ENCODE measurements at places on chromosomes 5 and 9.

DNA sequence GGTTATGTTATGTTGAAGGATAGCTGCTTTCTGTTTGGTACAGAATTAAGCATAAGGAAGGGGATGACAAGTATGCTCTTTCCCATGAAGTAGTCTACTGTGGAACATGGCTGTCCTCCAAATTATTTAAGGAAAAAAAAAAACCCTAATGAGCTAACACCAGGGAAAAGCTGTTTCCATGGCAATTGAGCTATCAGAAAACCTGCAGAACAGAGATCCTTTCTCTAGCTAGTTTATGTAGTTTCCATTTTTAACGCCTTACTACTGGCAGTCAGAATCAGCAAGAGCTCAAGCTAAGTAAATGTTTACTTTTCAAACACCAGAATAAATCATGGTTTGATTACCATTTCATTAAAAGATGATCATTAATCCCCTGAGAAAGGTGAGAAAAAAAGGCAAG, 287.4 kb upstream of the TARS1 start:
- DNase-seq: no peak

- DNase-seq: no peak
Measured at GRCh38 chr9:101087426-101087825, 58.9 kb downstream of the PLPPR1 start.

- DNase-seq: no peak
Measured at GRCh38 chr5:84370176-84370575, 14.5 kb downstream of the EDIL3 start.

DNA sequence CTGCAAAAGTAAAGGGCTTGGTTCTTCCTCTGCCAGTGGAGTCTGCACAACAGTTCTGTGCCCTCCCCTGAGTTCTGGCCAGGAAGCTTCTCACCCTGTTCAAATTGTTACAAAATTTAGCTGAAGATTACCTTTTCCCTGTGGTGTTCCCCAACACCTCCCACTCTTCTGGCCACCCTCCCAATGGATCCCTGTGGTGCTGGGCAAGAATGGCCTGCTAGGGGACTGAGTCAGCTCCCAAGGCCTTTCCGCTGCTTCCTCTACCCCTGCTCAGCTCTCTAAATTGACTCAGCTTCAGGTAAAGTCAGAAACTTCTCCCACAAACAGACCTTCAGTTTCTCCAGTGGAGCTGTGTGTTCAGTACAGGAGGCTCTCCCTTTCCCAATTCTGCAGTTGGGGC, 186.0 kb downstream of the NR2F1-AS1 start:
- no peak for DNase-seq

GRCh38 chr5:173327084-173327947, 898 bp downstream of the STC2 start:
- DNase-seq: no peak

DNA sequence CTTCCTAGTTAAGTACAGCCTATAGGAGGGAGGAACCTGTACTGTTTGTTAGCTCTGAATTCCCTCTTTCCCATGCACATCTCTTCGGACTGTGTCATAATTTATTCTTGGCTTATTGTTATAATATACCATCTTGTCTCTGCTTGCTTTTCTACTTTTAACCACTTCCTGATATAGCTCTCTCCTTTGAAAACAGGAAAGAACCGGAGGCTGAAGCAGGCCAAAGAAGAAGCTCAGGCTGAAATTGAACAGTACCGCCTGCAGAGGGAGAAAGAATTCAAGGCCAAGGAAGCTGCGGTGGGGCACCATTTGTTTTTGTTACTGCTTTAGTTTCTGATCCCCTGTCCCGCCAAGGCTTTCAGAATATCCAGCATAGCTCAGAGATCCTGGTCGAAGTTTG, 4.8 kb downstream of the ATP6V1G1 start:
- peak; percentile 44 for DNase-seq

DNA sequence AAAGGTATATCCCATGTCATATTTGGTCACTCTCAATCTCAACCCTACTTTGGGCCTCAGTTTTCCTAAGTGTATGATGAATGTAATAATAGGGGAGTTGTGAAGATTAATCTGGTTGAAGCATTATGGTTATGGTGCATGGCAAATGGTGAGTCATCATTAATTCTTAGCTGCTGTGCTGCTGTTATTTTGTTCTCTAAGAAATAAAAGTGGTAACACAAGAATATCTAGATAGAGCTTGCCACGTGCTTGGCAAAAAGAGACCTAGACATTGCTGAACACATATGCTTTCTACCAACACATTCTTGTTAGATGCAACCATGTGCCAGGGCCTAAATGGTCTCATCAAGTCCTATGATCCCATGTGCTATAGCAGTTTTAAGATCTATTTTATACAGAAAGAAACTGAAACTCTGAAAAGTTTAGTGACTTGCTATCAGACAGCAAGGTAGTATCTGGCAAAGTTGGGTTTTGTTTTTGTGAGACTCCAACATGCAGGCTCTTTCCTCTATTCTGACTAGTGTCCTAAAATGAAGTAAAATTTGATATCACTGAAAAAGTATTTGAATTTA, 699.9 kb upstream of the MEF2C start:
- no peak for DNase-seq

GRCh38 chr5:53066088-53066487, 43.5 kb downstream of the MOCS2 start:
- DNase-seq: no peak

GRCh38 chr9:86860006-86860405, 87.3 kb downstream of the GAS1 start:
- no peak for DNase-seq

DNA sequence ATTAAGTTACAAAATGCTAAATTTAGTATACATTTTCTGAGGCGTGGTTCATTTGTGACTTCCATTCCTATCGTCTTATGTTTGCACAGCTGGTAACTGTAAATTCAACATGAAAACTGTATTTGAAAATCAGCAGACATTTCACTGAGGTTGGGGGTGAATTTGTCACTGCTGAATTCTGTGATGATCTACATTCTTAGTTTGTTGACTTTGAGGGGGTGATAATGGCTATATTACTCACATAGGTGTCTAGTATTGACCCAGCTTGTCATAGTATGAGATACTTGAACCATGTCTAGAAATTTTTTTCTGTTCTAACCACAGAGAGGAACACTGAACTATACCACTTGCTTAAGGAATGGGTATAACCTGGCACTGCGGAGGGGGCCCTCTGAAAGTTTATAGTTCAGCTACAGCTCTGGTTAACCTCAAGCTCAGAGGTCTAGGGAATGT, 313.3 kb downstream of the PIK3R1 start:
- no peak for DNase-seq

DNA sequence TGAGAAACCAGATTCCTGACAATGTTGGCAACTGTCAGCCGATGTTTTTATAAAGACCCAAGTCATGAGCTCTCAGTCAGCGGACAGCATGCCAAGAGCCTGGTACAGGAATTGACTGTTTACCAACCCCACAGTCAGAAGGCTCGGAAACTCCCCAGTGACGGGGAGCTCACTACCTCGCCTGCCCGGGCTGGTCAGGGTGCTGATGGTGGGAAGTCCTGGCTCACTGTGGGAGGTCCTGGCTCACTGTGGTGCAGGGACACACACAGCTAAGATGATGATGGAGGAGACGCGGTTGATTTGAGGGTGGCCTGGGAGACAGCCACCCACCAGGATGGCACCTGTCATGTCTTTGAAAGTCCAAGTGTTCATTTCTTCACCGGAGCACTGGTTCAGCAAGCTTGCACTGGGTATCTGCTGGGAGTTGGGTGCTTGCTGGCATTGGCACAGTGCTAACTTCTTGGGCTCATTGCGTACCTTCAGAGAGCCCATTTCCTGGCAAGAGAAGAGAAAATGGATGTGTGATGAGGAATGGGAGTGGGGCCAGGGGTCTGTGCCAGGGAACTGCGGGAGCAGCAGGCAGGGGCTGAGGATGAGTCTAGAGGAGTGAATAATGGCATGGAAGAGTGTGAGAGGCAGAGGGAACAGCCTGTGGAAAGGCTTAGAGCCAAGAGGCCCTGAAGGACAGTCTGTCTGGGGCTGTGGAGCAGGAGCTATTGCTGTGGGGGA, 15.3 kb downstream of the ASS1 start:
- no peak for DNase-seq

- no peak for DNase-seq
Measured at GRCh38 chr5:36915653-36916052, 39.1 kb downstream of the NIPBL start.

- DNase-seq: no peak
Measured at GRCh38 chr9:81379655-81380054, 309.7 kb downstream of the TLE1 start.

- DNase-seq: no peak
Measured at GRCh38 chr5:112346411-112347044, 72.5 kb downstream of the EPB41L4A start.
